ENCODE measurements at places on chromosomes 1 and 21.

- DNase-seq, result no peak
These were observed 1.3 kb downstream of the TGFBR3 start for GRCh38 chr1:91884459-91885212.

DNA sequence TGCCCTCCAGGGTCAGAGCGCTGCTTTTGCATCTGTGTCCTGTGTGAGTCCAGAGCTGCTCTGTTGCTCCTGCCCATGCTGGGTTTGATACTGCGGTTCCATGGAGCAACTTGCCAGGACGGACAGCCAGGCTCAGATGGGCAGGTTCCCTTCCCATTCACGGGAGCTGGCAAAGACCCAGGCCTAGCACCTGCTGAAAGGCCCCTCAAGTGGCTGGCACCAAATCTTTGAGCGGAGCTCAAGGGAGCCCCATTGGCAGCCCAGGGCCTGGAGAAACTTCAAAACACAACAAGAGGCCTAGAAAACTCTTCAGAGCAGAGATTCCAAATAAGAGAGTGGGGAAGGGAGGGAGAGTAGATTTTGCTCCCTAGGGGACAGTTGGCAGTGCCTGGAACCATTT, 97.2 kb downstream of the ACTL8 start:
- no peak for DNase-seq

DNA sequence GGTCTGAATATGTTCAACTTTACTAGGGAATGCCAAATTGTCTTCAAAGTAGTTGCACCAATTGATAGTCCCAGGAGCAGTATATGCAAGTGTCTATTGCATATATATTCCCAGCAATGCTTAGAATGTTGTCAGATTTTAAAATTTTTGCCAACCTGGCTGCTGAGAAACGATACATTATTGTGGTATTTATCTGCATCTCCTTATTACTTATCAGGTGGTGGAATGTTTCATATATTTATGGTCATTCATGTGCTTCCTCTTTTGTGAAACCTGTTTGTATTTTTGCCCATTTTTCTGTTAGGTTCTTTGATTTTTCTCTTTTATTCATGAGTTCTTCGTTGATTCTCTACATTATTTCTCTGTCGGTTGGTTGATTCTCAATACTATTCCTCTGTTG, 39.5 kb downstream of the COLGALT2 start:
- no peak for DNase-seq

DNA sequence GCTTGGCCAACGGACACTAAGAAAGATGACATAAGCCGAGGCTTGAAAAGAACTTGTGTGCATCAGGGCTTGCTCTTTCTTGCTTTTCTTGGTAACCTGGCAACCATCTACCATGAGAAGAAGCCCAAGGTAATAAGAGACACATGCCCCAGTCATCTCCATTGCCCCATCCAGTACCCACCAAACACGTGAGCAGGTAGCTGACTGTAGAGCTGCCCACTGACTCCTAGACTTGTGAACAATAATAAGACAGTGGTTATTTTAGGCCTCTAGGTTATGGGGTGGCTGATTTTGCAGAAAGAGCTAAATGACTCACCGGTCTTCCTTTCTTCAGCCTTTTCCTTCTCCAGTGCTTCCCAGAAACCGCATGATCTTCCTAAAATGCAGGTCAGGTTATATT, 105.0 kb upstream of the JUN start:
- DNase-seq, result no peak

GRCh38 chr1:244614113-244614836, 38.7 kb upstream of the DESI2 start:
- DNase-seq, result no peak

DNA sequence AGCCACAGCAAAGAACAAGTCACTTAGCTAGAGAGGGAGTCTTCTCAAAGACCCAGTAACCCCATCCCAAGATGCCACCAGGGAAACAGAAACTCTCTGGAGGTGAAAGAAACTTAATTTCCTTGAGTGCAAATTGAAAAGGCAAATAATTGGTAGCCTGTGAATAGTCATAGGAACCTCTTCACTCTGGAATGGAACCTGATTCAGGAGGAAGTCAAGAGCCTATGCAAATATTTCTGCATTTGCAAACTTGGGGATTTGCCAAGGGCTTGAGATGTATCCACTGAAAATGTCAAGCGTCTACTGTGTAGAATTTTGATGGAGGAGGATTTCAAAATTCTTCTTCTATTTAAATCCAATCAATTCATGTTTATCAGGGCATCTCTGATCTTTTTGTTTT, 5.7 kb downstream of the HIVEP3 start:
- no peak for DNase-seq

- DNase-seq, result no peak
These were observed 211.8 kb upstream of the C1orf105 start for GRCh38 chr1:172208635-172209034.

GRCh38 chr1:114008480-114008941, 29.2 kb downstream of the OLFML3 start:
- DNase-seq, result no peak

- no peak for DNase-seq
These were observed 8.2 kb downstream of the CRYBG2 start for GRCh38 chr1:26345718-26346117.

- DNase-seq, result peak; percentile 13
These were observed 10.7 kb downstream of the MACF1 start for GRCh38 chr1:39214998-39215873.

- no peak for DNase-seq
These were observed 113.4 kb upstream of the SPAG17 start for GRCh38 chr1:118298397-118298796.

DNA sequence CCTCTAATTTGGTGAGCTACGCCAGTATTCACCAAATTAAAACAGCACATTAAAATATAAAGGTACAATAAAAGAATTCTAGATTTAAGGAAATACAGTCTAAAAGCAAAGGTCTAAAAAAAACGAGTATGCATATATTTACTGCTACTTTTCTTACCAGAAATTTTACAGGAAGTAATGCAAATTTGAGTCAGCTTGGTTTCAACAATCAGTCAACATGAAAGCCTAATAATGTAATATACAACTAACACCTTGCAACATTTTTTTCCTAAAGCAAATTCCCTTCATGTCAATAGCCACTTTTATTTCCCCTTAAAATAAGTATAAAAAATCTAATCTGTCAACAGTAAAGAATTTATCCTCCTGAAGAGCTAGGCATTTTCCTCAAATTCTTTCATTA, 11.9 kb downstream of the PTP4A2 start:
- no peak for DNase-seq

GRCh38 chr1:246398126-246398813, 108.8 kb downstream of the SMYD3 start:
- no peak for DNase-seq

DNA sequence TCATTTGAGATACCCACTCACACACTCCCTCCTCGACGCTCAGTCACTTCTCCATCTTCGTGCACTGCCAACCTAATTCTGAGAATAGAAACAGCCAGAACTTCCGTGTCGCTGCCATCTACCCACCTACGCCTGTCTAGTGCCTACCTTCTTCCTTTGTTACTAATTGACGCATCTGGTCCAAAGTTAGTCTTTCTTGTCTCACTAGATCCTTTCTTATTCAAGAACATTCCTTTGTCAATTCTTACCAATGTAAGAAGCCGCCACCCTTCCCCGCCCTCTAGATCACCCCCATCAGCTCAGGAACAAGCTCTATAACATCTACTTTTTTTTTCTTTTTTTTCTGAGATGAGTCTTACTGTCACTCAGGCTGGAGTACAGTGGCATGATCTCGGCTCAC, 3.7 kb downstream of the PADI6 start:
- no peak for DNase-seq

- no peak for DNase-seq
These were observed 21.8 kb downstream of the PSMB2 start for GRCh38 chr1:35619237-35620121.

- no peak for DNase-seq
These were observed 18.9 kb downstream of the SNAP47 start for GRCh38 chr1:227753999-227754711.

GRCh38 chr1:207501071-207501470, 5.1 kb downstream of the CR1 start:
- DNase-seq, result no peak

DNA sequence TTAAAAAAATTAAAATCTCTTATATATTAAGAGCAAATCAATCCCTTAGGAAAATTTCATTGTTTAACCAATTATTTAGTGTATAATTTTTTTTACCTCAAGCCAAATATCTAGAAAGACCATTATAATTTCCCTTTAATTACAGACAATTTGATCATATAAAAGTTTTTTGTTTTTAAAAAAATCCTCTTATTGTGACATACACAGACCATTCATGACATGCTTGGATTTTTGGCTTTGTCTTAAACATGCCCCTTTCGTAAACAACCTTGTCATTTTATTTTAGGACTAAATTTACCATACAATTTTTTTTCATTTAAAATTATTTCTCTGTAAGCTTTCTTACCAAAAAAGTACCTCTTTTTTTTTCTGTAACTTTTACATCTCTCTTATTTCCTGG, 14.2 kb upstream of the CYP4B1 start:
- no peak for DNase-seq

DNA sequence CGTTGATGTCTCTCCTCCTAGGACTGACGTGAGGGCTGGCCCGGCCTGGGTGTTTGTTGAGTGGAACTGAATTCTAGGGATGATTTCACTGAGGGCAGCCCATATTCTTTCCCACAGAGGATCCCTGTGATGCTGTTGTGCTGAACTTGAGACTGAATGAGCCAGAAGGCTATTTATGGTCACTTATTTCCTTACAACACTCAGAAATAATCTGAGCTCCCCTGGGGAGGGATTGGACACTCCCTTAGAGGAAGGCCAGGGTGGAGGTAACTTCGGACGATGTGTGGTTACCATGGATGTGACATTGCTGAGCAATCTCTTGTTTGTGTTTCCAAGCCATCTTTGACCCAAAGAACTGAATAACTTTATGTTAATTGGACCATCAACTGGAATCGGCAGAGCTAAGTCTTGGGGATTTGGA, 5.1 kb upstream of the TMCO4 start:
- no peak for DNase-seq

DNA sequence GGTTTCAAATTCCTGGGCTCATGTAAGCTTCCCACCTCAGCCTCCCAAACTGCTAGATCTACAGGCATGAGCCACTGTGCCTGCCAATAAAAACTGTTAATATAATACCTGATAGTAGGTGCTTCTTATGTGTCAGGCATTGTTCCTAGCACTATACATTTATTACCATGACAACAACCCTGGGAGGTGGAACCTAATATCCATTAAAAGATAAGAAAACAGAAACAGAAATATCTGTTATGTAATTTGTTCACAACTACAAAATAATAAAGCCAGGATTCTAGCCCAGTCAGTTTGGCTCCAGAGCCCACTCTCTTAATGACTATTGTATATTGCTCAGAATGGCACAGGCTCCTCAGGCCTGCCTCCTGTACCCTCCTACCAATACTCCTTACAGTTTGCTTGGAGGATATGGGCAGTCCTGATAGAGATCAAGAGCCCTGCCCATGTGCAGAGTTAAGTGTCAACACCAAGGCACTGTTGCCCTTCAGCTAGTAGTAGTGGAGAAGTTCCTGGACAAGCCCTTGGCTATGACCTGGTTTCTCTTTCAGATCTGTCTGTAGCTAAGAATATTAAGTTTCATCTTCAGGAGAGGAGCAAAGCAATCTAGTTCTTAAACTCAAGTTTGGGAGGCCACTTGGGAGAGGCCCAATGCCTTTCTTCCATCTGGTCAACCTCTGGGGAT, 22.4 kb downstream of the RPL5 start:
- no peak for DNase-seq

DNA sequence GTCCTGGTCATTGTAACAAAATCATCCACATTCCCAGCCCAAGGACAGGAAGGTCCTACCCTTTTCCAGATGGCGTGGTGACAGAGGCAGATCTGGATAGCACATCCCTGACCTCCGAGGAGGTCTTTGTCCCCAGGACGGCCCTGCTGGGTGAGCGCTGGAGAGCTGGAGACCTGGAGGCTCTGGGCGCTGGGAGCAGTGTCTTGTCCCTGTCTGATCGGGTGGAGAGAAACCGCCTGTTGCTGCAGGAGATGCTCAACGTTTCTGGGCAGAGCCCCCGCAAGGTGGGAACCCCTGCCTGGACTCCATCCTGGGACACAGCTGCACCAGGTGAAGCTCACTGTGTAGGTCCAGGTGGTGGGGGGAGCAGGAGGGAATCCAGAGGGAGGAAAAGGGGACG, 4.1 kb downstream of the KIAA1614 start:
- no peak for DNase-seq

DNA sequence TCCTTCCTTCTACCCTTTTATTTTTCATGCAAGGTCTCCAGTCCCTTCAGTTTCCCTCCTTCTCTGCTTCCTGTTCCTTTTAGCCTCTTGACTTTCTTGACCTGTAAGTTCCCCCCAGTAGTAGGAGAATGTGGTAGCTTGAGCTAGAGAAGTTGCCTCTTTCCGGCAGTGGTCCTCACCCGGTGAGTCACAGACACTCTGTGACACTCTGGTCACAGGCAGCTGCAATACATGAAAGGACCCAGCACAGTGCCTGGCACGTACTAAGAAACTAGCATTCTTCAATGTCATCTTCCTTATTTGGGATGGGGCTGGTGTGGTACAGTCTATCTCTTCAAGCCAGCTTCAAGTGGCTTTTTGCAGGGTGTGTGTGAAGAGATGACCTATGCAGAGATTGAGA, 16.0 kb downstream of the PFKFB2 start:
- no peak for DNase-seq

GRCh38 chr1:44270686-44271628, 57.7 kb downstream of the DMAP1 start:
- no peak for DNase-seq

- no peak for DNase-seq
These were observed 22.2 kb upstream of the DPT start for GRCh38 chr1:168751195-168751650.

Measured in activated naive CD4-positive, alpha-beta T cell (primary cell).